ENCODE measurements at places on chromosomes 2 and 18.

- peak; percentile 13 for DNase-seq
Observed at GRCh38 chr2:154402213-154402612, 296.3 kb upstream of the KCNJ3 start.

GRCh38 chr2:86223140-86223926 lies 24.1 kb downstream of the MRPL35 start:
- no peak for DNase-seq

DNA sequence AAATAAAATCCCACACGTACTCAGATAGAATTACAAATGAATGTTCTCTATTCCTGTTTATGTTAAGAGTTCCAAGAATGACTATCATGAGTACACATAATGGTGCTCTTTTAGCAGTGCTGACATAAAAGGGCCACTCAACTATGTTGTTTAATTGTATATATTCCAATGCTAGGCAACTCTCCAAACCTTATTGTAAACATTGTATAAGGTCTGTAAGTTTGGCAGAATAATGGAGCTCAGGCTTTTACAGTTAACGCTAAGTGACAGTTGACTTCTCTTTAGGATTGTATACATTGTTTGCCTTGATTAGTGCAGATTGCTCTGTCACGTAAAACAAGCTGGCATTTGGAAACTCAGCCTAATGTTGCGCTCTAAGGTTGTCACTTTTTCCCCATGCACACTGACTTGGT lies 20.8 kb downstream of the RBMS1 start:
- no peak for DNase-seq

DNA sequence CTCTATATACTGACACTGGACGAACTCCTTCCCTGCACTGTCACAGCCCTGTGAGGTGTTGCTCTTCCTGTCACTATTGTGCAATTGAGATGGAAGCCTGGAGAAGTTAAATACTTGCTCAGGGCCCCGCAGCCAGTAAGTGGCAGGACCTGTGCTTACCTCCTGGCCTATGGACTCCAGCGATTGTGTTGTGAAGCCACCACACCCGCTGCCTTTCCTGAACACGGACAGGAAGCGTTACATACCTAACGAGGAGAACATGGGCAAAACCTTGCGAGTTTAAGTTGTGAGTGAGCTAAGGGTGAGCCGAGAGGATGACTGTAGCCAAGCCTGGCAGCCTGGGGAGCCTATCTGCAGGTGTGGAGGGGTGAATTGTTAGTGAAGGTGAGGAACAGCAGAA lies 26.1 kb downstream of the RAB31 start:
- no peak for DNase-seq

DNA sequence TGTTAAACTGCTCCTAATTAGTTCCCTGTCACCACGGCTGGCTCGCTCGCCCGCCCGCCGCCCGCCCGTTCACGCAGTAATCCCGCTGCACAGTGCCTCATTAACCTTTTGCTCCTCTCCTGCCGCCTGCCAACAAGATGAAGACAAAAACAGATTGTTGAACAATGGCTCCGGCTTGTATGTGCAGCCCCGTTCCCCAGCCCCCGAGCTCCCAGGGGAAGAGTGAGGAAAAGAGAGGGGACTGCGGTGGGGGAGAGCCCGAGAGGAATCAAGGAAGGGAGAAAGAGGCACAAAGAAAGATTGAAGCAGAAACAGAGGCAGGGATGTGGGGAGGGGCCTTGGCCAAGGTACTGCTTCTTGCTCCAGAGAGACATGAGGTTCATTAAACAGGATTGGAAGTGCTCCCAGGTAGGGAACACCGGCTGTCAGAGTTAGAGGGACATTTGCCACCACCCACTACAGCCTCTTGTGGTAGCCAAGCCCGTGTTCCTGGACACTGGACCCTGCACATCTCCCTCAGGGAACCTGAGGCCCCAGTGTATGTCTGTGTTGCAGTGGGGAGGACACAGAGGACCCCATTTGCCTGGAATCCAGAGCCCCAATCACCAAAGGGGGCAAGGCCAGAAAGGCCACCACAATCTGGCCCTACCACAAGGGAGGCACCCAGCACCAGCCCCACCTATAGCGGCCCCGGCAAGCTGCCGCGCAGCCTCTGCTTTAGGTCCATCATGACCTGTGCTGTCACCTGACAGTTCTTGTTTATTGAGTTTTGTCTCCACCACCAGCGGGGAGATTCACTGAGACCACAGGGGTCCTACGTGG lies 38.1 kb downstream of the EMX1 start:
- DNase-seq: no peak

- DNase-seq: no peak
Observed at GRCh38 chr2:3186766-3187165, 190.9 kb downstream of the EIPR1 start.

GRCh38 chr18:46070815-46071652 lies 1.0 kb downstream of the PSTPIP2 start:
- no peak for DNase-seq

- no peak for DNase-seq
Observed at GRCh38 chr2:238703053-238703415, 144.9 kb upstream of the TWIST2 start.

Measured in RCC 7860 (cell line).